ENCODE measurements at places on chromosomes 5 and 9. TPM values are rescaled to one million over a fixed set of nuclear protein-coding genes. Genes with fewer than 3 reads are reported as not detected.

Gene MARCHF3
- total RNA-seq = 54.2 TPM

Gene PAEP
- not detected for total RNA-seq

Gene STPG3
- not detected for total RNA-seq

Gene EFCAB9
- not detected for total RNA-seq

Gene DMRT3
- total RNA-seq = not detected

Gene ENHO
- not detected for total RNA-seq

Gene TICAM2
- 1.3 TPM for total RNA-seq

Gene PALM2AKAP2
- total RNA-seq = not detected

Gene CFAP90
- total RNA-seq = not detected

Gene OR1J1
- total RNA-seq = not detected

Gene TIMD4
- total RNA-seq = not detected

Gene DIMT1
- total RNA-seq = 62.9 TPM

Gene AP3B1
- total RNA-seq = 48.4 TPM

Gene CERCAM
- total RNA-seq = 21.8 TPM

Gene OLFM1
- 2.0 TPM for total RNA-seq

Gene TRIM7
- total RNA-seq = 14.3 TPM

Gene DDX4
- total RNA-seq = not detected

Gene PCDHB10
- 0.30 TPM for total RNA-seq

Gene PCDHB2
- under 0.01 TPM for total RNA-seq

Gene LCP2
- 3.6 TPM for total RNA-seq

Gene ADAMTS6
- total RNA-seq = 86.4 TPM

Gene TRIM36
- total RNA-seq = not detected

Gene PTPN3
- total RNA-seq = not detected

All from epithelial cell of umbilical artery (primary cell).